ENCODE measurements at places on chromosomes 13 and 19. TPM values are rescaled to one million over a fixed set of nuclear protein-coding genes. Genes with fewer than 3 reads are reported as not detected.

GRCh38 chr19:7000816-7001215 is 20.4 kb downstream of the MBD3L2B start:
- DNase-seq: no peak

GRCh38 chr19:32607479-32607878 is 26.5 kb downstream of the PDCD5 start:
- DNase-seq: no peak

DNA sequence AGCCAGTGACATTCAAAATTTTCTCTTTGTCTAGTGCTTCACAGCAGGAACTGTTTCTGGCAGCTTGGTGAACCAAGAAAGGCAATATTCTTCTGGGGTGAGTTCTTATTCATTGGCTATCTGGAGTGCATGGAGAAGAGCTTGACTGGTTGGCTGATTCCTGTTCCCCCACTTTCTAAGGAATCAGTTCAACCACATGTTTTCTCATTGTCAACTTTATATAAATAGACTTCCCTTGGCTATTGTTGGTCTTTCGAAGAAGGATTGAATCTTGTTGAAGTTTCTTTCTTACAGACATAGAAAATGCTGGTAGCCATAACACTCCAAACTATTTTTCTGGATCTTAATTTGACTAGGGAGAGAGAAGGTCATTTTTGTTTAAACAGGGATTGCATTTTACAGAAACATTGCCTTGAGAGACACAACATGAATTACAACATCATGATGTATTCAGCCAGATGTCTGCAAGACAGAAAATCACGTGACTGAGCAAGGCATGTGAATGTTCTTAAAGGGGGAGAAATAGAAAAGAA is 85.2 kb downstream of the EDNRB start:
- no peak for DNase-seq

DNA sequence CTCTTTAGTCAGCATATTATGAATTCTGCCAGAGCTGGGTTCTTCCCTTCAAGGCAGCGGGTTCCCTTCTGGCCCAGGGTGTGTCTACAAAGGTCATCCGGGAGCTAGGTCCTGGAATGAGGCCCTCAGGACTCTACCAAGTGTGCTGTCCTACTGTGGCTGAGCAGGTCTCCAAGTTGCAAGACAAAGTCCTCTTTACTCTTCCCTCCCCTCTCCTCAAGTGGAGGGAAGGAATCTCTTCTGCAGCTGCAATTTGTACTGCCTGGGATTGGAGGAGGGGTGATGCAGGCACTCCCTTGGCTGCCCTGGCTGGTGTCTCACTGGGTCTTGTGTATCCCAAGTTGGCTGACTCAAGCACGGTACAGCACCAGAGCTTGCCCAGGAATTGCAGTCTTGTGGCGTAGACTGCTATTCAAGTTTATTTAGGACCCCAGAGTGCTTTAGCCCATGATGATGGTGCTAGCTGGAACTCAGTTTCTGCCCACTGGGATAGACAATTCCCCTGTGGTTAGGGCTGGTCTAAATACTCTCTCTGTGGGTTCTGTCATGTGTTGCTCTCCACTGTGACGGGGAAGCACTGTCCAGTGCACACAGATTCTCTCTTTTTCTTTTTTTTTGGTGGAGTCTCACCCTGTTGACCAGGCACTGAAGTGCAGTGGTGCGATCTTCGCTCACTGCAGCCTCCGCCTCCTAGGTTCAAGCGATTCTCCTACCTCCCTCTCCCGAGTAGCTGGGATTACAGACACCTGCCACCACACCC is 28.5 kb downstream of the RFC3 start:
- no peak for DNase-seq

DNA sequence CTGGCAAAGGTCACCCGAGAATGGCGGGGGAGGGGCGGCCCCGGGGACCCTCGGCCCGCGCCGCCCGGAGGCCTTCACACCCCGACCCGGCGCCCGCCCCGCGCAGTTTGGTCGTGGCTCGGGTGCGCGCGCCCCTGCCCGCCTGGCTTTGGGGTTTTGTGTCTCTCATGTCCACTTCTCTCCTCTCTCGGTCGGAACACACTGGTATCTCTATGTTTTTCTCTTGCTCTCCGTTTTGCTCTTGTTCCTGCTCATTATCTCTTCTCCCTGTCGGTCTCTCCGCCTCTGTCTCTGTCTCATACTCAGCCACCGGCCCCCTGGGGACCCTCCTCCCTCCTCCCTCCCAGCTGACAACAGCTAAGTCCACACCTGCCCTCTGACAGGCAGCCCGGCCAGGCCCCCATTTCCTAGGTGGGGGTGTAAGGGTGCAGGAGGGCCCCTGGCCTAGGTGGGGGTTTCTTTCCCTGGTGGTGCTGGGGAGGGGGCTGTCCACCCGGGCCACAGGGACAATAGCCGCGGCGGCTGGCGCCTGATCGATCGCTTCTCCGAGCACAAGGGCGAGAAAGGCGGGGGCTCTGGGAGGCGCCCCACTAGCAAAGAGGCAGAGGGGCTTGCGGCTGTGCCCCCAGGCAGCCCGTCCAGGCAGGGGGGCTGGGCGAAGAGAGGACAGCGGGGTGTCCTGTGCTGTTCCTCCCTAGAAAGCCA is 2.3 kb downstream of the ONECUT3 start:
- DNase-seq: no peak

DNA sequence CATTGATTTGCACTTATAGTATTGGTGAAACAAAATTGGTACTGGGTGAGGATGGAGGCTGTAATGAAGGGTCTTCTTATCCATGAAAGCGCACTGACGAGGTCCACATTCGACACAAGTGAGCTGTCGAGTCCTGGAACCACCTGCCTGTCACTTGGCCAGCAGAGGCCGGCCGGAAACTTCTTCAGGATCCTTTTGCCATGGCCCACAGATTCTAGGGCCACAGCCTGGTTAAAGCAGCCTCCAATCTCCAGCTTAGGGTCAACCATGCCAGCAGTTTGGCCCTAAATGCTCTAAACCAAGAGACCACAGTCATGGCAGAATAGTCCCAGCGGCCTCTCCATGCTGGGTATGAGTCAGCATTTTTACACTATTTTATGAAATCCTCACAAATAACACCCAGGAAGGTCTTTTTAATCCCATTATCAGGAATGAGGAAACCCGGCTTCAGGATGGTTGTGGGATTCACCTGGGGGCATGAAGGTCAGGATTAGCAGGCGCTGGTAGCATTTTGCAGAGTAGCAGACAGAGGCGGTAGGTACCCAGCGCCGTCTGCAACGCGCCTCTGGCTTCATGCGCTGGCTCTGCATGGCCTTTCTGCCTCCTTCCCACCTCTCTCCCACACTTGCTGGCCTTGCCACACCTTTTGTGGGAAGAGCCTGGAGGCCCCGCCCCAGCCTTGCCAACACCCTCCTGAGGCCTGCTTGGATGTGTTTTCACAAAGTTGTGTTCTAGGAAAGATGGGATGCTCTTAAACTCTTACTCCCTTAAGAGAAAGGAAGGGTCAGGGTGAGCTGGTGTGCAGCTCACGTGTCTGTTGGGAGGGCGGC is 15.2 kb downstream of the GAS6 start:
- DNase-seq: no peak

DNA sequence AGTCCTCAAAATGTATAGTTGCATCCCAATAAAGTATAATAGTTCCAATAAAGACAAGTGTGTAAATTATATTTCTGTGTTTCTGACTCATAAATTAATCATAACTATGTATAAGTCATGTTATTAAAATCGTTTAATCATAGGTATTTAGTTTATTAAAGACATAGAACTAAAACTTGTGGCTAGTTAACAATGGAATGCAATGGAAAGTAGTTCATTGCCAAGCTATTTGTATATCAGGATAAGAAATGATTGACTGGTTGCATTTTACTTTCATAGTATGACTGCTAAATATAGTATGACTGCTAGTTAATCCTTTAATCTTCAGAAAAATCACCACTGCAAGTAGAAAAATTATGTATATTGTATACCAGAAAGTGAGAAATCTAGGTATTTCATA is 16.9 kb downstream of the COG3 start:
- DNase-seq: no peak

- no peak for DNase-seq
These were observed 272.8 kb downstream of the OLFM4 start for GRCh38 chr13:53301449-53301848.

DNA sequence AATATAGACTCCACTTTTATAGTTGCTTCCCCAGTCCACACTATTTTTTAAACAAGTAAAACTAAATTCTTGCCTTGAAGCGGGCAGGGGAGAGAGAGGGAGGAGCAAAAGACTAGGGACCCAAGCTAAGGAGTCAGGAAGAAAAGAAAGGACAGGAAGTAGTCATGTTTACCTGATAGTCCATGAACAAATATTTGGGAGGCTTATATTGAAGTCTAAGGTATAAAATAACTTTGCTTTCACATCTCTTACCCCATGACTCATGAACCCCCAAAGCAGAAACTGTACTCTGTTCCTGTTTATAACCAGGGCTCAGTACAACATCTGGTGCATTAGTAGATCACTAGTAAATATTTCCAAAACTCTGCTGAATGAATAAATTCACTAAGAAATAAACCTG is 67.3 kb downstream of the ZAR1L start:
- DNase-seq: no peak

GRCh38 chr19:31595521-31595920 is 246.3 kb upstream of the TSHZ3 start:
- no peak for DNase-seq

DNA sequence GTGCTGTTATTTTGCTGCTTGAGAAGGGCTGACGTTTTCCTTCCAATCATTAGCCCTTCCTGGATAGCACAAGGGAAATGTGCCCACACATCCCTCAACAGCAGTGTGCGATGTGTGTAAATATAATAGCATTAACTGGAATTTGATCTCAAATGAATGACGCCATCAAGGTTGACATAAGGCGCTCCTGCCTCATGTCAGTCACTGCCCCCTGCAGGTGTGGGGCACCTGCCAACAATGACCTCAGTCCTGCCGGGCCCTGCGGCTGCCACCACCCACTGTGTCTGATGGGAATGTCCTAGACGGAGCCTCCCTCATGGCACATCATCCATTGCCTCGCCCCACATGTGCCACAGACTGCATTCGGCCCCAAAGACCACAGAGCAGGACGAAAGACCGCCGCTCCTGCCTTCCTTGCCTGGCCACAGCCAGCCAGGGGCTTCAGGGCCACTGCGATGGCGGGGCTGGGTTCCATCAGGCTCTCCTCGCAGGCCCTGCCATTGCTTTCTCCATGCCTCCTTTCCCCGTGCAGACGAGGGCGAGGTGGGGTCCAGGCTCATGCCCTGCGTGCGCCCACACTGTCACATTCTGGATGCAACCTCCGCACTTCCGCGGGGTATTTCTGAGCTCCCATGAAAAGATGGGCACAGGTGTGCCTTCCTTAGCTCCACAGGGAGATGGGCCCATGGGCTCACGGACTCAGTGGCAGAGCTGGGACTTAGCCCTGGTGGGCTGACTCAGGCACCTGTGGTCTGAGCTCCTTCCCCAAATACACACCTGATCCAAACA is 146.7 kb downstream of the SOX1 start:
- no peak for DNase-seq

DNA sequence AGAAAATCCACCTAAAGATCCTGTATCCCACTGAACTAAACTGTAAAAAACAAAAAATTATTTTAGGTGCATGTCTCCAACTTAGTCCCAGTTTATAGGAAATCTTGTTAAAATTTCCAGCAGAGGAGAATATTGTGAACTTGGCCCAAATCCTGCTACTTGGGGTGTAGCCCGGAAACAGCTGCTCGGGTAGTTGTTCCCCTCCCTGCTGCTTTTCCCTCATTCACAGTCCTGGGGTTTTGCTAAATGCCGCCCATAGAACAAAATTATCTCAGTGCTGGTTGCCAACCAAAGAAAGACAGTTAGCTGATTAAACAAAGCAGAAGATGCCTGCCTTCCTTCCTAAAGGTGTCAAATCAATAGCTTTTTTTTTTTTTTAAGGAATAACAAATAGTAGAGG is 330.5 kb upstream of the KLF12 start:
- DNase-seq: no peak

- DNase-seq: no peak
These were observed 23.5 kb upstream of the ALOX5AP start for GRCh38 chr13:30711837-30712236.

GRCh38 chr19:21202865-21203494 is 61.1 kb downstream of the ZNF431 start:
- no peak for DNase-seq

GRCh38 chr19:9939301-9939913 is 3.1 kb upstream of the OLFM2 start:
- DNase-seq: no peak

- DNase-seq: no peak
These were observed 202.9 kb downstream of the ATP8A2 start for GRCh38 chr13:25574437-25575411.

DNA sequence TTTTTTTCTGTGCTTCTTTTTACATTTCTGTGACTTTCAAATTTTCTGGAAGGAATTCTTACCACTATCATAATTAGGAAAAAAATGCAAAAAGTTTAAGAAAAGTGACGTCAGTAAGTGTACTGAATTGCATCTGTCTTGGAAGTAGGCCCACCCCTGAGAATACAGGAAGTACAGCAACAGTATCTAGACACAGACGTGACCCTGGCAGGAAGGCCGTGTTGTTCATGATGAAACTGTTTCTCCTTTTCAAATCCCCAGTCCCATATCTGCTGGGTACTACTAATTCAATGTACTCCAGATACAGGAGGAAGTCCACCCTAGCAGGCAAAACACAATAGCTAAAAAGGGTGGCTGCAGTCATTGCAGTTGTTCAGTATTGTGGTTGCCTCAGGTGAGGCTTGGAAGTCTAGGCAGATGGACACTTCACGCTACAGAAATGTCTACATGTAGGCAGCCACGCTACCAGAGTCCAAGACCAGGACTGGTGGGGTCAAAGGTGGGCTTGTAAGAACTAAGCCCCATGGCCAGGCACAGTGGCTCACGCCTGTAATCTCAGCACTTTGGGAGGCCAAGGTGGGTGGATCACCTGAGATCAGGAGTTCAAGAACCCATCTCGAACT is 49.6 kb upstream of the MED4 start:
- no peak for DNase-seq

DNA sequence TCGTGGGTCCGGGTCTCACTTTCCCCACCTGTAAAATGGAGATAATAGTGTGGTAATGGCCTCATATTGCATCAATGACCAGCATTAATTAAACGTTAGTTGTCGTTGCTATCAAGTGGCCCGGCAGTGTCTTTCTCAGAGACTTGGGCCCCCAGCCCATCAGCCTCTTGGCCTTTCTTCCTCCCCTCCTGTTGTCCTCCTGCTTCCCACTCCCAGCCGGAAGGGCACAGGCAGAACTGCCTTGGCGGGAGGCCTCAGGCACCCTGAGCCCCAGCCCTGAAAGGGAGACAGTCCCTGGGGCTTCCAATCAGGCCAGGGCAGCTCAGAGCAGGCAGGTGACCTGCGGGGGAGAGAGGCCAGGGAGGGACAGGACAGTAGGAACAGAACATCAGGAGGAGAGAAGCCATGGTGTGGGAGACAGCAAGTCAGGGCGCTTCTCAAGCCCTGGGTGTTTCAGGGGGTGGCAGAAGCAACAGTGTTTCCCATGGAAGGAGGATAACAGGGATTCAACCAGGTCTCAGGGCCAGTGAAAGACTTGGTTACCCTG is 4.6 kb downstream of the MARK4 start:
- no peak for DNase-seq

ZNF616 gene
- 3.0 TPM for total RNA-seq

CACNA1A gene
- total RNA-seq: 0.33 TPM

CEACAM21 gene
- not detected for total RNA-seq

ZNF560 gene
- not detected for total RNA-seq

LRFN3 gene
- 22.6 TPM for total RNA-seq

ATP8B3 gene
- total RNA-seq: 0.92 TPM

RASIP1 gene
- 27.7 TPM for total RNA-seq

LMTK3 gene
- 0.32 TPM for total RNA-seq

ZNF441 gene
- 7.0 TPM for total RNA-seq
